ENCODE measurements at places on chromosomes 6 and 20. TPM values are rescaled to one million over a fixed set of nuclear protein-coding genes. Genes with fewer than 3 reads are reported as not detected.

NKAIN2 gene
- 0.48 TPM for total RNA-seq

ADGRF5 gene
- 22.5 TPM for total RNA-seq

CLIC1 gene
- 325 TPM for total RNA-seq

ID1 gene
- total RNA-seq, result 156 TPM

GTF2H4 gene
- total RNA-seq, result 13.4 TPM

RAB32 gene
- total RNA-seq, result 36.7 TPM

RFX6 gene
- total RNA-seq, result under 0.01 TPM

PLG gene
- not detected for total RNA-seq

MCCD1 gene
- not detected for total RNA-seq

MATN4 gene
- 0.33 TPM for total RNA-seq

UTRN gene
- 263 TPM for total RNA-seq

SNRPB gene
- total RNA-seq, result 124 TPM

OGFR gene
- total RNA-seq, result 45.3 TPM

COL20A1 gene
- total RNA-seq, result not detected

COL12A1 gene
- 441 TPM for total RNA-seq

Measured in breast epithelium (tissue), 4 donors.